ENCODE measurements at places on chromosomes 7 and 10.

GRCh38 chr7:126103582-126103981 lies 1149.2 kb downstream of the GRM8 start:
- no peak for DNase-seq

DNA sequence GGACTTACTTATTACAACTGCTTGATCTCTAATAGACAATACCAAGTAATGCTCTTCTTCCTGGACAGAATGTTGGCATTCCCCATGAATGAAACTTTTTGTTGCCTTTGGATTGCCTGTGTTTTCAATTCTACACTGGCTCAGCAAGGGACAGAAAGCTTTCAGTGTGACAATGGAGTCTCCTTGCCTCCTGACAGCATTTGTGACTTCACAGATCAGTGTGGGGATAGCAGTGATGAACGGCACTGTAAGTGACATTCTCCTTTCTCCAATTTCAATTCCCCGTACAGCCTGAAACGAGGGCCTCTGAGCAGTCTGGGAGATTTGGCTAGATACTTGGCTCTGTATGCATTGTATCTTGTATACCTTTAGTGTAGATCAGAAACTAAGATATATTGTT lies 290 bp downstream of the MALRD1 start:
- no peak for DNase-seq

DNA sequence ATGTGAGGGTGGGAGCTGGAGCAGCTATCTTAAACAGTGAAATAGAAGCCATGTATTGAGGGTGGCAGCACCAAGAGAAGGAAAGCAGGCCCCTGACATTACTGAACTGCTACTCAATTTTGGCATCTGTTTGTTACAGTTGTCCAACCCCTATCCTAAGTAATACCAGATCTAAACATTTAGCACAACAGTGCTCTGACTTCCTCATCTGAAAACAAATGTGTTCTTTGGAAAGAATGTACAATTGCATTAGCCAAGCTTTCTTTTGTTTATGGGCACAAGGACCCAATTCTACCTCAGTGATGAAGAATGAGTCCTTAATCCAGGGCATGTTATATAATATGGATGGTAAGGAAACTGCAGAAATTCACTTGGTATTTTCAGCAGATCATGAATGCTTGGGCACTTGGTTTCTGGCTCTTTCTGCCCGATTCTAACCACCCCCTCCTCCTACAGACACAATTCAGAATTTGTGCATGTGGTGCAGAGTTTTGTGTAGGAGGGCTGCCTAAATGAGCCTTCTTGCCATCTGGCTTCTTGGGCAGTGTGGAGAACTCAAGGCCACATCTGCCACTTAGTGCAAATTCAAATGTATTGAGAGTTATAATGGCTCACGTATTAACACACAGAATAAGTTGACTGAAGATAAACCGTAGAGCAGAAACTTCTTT lies 36.9 kb upstream of the KMT2E start:
- no peak for DNase-seq

- DNase-seq = no peak
Observed at GRCh38 chr7:38451840-38452239, 178.4 kb upstream of the TARP start.

DNA sequence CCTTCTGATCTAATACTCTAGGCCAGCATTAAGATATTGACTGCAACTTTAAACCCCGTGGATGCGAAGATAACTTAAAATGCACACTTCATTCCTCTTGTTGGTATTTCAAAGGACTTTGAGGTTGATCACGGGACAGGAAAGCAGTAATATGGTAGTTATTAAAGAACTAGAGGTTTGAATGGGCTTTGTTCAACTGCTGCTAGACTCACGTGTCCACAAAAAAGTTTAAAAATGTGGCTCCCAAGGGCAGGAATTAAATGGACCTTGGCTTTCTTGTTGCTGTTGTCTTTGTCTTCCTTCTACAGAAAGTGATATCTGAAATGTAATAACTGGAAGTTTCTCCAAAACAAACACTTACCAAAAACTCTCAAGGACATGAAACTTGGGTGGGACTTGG lies 186.3 kb downstream of the XPNPEP1 start:
- DNase-seq = no peak

- DNase-seq = no peak
Observed at GRCh38 chr7:121372376-121373010, 23.6 kb downstream of the FAM3C start.

DNA sequence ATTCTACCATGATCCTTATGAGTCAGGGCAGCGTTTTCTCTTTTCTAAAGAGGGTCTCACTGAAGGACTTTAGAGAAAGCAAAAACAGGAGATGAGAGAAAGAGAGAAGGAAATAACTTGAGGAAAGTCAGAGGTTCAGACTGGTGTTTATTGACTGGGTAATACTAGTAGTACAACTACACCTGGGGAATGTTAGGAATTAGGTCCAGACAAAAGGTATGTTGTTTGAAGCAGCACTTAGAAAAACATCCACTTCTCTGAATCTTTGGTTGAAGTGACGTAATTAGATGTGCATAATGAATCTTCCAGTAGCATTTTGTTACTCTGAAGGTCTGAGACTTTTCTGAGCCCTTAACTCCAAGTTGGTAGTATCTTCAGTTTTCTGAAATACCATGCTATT lies 380.3 kb upstream of the LRGUK start:
- DNase-seq = no peak

DNA sequence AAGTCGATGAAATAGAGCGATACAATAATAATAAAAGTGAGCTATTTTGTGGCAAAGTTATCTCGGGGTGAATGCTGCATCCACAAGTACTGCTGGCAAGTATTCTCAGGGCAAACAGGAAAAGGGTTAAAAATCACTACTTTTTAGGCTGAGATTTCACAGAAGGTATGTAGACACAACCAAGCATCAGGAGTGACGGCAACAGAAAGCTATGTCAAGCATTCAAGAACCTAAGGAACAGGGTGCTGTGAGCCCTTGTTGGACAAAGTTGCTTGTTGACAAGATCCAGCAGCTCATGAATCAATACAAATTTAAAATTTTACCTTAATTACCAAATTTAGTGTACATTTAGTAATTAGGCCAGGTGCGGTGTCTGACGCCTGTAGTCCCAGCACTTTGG lies 41.2 kb upstream of the C1QL3 start:
- no peak for DNase-seq

DNA sequence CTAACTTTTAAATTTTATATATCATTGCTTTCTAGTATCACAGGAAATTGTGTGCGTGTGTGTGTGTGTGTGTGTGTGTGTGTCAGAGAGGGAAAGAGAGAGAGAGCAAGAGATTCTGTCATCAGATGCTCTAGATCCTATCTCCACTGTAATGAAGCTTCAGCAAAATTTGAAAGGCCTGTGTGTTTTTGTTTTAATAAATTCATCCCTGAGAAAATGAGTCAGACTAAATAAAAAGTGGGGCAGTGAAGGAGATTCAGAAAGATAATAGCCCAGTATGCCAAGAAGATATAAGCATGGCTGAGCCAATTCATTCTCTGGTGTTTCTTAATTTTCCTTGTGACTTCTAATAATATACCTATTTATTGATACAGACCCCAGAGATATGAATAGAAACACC lies 184.2 kb upstream of the TMEM196 start:
- no peak for DNase-seq
